Esophagus squamous epithelium (tissue), 5 donors: ENCODE measurements at places on chromosomes 7 and 10.

GRCh38 chr10:72218325-72218724, 2.2 kb upstream of the ASCC1 start:
- no peak for DNase-seq

- DNase-seq: no peak
Observed at GRCh38 chr10:90398566-90398965, 459.3 kb downstream of the HTR7 start.

- DNase-seq: no peak
Observed at GRCh38 chr7:90064370-90064769, 89.9 kb upstream of the STEAP1 start.

- DNase-seq: no peak
Observed at GRCh38 chr7:154931906-154932305, 71.0 kb downstream of the PAXIP1 start.

DNA sequence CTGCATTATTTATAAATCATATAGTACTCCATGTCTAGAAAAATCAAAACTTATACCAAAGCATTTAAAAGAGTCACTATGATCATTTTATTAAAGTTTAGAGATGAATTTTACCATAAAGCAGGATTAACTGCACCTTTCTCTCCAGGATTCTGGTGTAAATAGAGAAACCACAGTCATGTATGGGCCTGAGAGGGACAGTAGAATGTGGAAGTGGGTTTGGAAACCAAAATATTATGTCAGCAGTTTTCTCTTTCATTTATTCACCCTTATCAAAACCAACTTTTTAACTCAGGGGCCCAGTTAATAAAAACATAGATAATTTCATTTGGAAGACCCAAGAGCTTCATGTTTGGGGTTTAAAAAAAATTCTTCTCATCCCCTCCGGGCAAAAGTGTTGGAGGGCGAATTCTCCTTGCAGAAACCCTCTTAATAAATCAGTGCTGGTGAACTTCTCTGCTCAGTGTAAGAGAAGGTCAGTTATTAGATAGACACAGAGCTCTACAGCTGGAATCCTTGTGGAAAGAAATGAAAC, 266.2 kb downstream of the CREB5 start:
- no peak for DNase-seq

DNA sequence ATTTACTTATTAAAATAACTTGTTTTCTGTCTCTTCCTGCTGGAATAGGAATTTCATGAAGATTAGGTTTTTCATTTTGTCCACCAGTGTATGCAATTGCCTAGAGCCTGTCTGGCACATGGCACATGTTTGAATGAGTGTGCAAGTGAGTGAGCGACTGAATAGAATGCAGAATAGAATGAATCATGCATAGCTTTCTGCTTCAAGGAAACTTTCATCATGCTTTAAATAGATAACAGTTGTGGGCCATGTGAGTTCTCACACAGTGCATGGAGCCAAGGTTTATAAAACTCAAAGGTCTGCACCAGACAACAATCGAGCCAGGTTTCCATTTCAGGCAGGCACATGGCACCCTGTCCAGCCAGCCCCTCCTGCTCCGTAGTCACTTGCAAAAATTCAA, 74.2 kb upstream of the HECW1 start:
- no peak for DNase-seq

GRCh38 chr7:116212869-116213268, 2.5 kb downstream of the TES start:
- no peak for DNase-seq

- DNase-seq: no peak
Observed at GRCh38 chr10:79475877-79476276, 30.5 kb upstream of the ZCCHC24 start.

- no peak for DNase-seq
Observed at GRCh38 chr10:44564361-44564760, 179.5 kb upstream of the CXCL12 start.

- DNase-seq: no peak
Observed at GRCh38 chr7:110264288-110264687, 826.6 kb upstream of the LRRN3 start.

- no peak for DNase-seq
Observed at GRCh38 chr10:118153287-118153686, 106.5 kb upstream of the RAB11FIP2 start.

- DNase-seq: no peak
Observed at GRCh38 chr10:79463578-79464496, 18.4 kb upstream of the ZCCHC24 start.

- DNase-seq: no peak
Observed at GRCh38 chr10:126218778-126219649, 169.3 kb downstream of the ADAM12 start.

- no peak for DNase-seq
Observed at GRCh38 chr7:158015403-158016179, 572.0 kb downstream of the PTPRN2 start.

DNA sequence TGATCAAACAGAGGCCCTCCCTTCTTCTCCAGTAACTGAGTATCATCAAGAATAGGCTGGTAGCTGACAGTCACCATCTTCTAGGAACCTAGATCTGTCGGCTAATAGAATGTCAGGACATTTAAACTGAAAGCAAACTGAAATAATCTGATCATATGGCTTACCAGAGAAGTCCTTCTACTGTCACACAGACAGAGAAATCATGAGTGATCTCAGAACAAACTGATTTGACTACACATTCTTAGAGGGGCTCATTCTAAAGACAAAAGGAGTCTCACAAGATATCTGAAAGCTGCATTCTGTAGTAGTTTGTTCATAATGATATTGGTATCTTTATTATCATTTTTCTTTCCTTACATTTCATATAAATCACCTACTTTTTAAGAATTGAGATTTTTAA, 130.9 kb upstream of the ADCY1 start:
- DNase-seq: no peak

DNA sequence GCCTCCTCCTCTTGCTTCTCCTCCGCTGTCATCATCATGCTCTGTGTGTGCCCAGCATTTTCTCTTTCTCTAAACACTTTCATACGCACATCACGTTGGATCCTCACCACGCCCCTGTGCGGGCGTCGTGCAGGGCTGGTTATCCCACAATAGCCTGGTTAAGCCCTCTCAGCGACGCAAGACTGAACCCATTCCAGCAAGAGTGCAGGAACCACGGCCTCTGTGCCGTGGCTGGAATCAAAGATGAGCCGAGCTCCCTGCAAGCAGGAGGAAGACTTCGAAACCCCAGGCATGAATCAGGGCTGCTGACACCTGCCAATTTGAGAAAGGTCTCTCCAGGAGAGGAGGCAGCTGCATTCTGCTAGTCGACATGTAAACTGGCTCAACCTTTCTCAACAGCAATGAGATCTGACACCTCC, 74.8 kb upstream of the FOXK1 start:
- DNase-seq: no peak

- no peak for DNase-seq
Observed at GRCh38 chr7:26653430-26654399, 210.7 kb downstream of the SKAP2 start.

GRCh38 chr7:17043012-17043877, 161.5 kb upstream of the AGR3 start:
- DNase-seq: no peak

GRCh38 chr7:120504386-120504785, 231.4 kb downstream of the KCND2 start:
- no peak for DNase-seq

GRCh38 chr7:150307129-150307528, 16.0 kb upstream of the LRRC61 start:
- DNase-seq: no peak

DNA sequence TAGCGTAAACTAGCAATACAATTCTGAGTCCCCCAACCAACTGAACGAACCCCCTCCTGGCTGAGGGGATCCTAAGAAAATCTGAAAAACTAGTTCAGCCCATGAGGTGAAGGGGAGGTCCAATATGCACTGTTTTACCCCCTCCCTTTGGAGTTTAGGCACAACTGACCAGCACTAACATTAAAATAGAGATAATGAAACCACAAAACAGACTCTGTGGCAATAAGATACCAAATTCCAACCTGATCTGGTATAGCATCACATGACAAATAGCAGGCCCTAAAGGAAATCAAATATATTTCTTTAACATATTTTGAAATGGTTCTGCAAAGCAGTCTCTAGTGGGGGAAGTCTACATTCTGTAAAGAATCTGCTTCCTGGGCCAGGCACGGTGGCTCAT, 522.5 kb downstream of the TYW1 start:
- no peak for DNase-seq

DNA sequence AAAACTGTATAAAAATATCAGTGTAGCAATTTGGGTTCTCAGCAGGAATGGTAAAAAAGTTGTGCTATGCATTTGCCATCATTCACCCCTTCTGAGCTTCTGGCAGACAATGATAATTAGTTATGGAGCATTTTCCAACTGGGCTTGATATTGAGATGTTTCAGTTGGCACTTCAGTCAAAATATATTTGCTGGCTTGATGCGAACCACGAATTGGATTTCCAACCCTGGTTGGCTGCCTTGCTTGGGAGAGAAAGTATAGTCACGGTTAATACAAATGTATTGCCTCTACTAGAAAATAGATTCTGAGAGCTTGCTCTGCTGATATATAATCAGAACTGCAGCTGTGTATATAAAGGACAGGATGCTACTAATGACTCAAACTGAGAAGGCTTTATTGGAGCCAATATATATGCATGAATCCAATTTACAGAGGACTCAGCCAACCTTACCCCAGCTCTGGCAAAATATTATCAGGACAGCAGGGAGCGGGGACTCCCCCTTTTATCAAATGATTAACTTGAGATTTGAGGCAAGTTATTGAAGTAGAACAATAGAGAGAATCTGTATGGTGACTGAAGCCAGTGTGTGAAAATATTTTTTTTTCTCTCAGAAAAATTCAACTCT, 219.8 kb upstream of the SMIM30 start:
- no peak for DNase-seq

DNA sequence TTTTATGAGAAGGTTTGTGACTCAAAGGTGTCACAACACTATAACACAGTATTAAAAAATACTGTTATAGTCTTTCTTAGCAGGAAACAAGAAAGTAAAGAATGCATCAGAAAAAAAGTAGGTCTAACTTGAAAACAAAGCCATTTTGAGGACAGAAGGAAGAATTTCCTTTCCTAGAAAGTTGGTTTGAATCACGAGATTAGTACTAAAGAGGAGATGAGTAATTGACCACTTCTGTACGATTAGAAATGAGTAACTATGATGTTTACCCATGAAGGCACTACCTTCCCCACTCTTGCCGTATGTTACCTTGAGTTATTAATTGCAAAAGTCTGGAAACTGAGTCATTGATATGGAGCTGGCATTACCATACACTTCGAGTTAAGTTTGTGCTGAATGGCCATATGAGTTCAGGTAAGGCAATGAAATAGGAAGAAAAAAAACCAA, 65.2 kb downstream of the FAM185A start:
- no peak for DNase-seq

DNA sequence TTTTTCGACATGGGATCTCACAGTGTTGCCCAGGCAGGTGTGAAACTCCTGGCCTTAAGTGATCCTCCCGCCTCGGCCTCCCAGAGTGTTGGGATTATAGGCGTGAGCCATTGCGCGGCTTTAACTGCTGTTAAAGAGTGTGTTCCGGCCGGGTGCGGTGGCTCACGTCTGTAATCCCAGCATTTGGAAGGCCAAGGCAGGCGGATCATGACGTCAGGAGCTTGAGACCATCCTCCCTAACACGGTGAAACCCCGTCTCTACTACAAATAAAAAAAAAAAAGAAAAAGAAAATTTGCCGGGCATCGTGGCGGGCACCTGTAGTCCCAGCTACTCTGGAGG, 1.1 kb downstream of the RABGEF1 start:
- DNase-seq: no peak

- no peak for DNase-seq
Observed at GRCh38 chr10:92239151-92239599, 51.7 kb downstream of the CPEB3 start.

- no peak for DNase-seq
Observed at GRCh38 chr10:59393349-59393748, 31.0 kb upstream of the FAM13C start.

GRCh38 chr7:158123753-158124152, 463.9 kb downstream of the PTPRN2 start:
- DNase-seq: no peak

- no peak for DNase-seq
Observed at GRCh38 chr7:36003343-36003742, 149.7 kb upstream of the EEPD1 start.

- DNase-seq: no peak
Observed at GRCh38 chr10:70596110-70596798, 6.3 kb downstream of the PRF1 start.

DNA sequence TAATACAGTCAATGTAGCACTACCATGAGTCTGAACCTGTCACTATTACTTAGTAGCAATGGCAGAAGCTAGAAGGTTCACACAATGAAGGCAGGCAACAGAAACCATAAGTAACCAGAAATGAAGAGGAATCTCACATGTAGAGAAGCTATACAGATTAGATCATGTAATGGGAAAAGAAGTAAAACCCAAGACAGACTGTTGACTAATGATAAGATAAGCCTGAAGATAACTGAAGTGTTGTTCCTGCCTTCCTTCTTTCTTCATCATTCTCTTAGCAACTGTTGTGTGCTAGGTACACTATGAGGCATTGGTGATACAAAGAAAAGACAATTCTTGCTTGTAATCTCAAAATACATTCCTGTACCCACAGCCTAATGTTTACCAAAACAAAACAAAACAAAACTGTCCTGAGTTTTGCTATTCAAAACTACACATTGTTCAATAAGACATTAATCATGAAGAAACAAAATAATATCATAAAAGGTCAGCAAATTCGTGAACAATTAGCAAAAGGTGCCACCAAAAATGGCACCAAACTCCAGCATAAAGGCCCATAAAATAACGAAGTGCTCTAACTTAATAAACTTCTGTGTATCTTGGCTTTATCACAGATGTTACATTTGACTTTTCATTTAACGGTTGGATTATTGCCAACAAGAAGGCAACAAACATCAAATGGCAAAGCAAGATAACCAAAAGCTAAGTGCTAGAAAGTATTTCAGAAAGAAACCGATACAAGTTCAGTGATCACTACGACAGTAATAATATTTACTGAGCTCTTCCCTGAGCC, 27.1 kb downstream of the ZNF800 start:
- DNase-seq: no peak

DNA sequence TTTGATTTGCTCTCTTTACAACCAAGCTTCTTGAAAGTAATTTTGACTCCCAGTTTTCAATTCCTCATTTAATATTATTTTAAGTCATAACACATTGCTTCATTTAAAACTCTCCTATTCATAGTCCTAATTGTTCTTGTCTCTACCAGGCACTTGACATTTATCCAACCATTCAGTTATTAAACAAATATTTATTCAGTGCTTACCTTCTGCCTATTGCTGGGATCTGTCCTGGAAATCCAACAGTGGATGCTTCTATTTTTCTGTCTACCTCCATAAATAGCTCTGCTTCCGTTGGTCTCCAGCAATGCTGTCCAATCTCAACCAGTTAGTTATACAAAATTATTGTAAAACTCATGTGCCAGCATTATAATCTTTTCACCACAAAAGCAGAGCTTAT, 615.1 kb downstream of the ZWINT start:
- no peak for DNase-seq
